ENCODE measurements at places on chromosomes 2 and 18.

DNA sequence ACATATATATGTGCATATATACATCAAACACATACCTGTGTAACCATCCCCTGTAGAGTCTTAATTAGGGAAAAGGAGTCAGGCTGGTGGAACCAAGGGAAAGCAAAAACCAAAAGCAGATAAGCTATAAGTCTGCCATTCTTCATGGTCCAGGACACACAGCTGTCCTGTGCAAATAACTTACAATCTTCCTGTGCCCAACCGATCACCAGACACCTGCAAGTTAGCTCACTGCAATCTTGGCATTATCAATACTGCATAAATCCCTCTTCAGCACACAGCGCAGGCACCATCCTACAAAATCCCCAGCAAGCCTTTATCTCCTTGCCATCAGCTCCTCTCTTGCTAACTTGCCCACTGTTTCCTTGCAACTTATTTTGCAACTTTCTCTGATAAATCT, 60.8 kb upstream of the DYNAP start:
- DNase-seq = no peak

GRCh38 chr2:23042216-23042906, 342.6 kb upstream of the KLHL29 start:
- DNase-seq = no peak

DNA sequence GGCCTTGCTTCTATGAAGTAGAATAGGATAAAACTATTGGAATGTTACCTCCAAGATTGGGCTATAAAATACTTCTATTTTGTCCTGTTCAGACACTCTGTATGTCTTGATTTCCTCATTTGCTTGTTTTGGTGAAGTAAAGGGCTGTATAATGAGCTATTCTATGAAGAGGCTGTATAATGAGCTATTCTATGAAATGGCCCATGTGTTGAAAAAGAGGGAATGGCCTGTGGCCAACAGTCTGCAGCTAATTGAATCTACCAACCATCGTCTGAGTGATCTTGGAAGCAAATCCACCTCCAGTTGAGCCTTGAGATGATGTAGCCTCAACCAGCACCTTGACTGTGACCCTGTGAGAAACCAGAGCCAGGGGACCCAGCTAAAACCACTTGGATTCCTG, 3.8 kb upstream of the SGPP2 start:
- DNase-seq = no peak

- no peak for DNase-seq
Observed at GRCh38 chr18:58408665-58409064, 220.2 kb downstream of the ALPK2 start.

DNA sequence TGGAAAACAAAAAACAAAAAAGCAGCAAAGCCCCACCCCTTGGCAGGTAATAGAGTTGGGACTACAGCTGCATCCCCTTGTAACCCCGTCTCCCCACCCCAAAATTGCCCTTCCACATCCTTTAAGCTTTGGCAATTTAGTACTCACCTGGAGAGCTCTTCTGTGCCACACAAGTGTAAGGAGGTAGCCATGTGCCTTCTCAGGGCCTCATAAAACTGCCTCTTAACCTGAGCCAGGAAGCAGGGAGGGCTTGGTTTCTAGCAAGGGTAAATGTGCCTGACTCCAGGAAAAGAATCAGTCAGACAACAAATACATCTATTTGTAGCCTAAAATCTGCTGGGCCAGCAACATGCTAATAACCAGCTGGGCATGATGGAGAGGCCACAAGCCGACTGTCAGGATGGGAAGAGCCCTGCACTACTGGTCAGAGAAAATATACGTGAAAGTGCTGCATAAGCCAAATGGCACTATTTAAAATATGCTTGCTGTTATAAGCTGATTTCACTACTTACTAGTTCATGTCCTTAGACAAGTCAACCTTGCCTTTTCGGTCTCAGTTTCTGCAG, 46.3 kb downstream of the NOP58 start:
- DNase-seq = no peak

- no peak for DNase-seq
Observed at GRCh38 chr2:233929352-233930022, 12.3 kb downstream of the TRPM8 start.

DNA sequence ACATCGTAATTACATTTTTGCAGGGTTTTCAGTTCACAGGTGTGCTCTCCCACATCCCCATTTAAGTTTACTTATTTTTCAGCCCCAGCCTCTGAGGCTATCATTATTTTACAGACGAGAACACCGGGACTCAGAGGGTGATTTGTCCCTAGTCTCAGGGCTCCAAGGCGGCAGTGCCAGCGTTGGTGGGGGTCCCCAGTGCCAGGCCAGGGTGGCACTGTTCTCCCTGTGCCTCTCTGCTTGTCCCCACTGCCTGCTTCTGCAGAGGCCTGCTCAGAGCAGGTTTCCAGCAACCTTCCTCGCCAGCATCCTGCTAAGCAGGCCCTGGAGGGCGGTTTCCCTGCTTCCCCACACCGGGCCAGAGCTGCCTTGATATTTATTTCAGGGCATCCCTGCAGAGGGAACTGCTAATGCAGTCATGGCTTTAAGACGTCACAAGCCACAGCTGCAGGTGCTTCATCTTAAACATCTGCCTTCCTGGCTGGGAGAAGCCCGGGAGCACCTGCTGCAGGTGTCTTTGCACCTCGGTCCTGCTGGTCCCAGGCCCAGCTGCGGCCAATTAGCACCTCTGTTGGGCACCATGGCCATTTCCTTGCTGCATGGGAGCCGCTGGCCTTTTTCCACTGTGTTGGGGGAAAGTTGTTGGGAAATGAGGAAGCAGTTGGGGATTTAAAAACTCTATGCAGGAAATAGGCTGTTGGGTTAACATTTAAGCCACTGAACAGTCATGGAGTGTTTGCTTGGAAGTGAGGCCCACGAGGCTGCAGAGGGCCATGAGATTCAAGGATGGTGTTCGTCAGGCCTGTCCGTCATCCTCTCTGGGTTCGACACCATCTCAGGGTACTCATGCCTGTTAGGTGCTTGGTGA, 22.8 kb downstream of the HPCAL1 start:
- no peak for DNase-seq

DNA sequence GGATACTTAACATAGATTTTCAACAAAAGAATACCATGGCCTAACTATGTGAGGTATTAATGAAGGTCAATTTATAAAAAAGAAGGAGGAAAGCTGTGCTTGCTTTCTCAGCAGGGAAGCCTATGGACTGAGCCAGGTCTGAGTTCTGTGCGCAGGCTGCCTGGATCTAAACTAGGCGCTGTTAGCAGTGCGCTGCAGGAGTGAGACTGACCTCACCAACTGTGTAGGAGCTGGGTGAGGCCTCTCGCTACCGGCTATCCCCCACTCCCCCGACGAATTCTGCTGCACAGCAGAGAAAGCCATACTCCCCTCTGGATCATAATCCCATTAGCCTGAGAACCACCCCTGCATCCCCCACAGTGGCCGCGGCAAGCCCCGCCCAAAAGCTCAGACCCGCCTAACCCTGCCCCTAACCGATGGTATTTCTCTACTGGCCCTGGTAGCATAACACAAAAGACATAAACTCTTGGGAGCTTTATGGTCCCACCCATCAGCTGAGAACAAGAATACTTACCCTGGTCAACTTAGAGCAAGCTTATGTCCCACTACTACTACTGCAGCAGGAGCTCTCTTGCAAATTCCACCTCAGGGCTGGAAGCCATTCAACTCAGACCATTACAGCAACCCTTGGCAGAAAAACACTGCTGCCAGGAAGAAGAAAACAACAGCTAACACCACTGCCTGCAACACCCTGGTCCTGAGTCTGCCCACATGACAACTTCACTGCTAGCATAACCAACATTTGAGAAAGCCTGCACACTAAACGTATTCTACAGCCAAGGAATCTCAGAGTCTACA, 28.0 kb downstream of the SULT1C2 start:
- DNase-seq = no peak

- DNase-seq = no peak
Observed at GRCh38 chr2:12795851-12796250, 79.1 kb downstream of the TRIB2 start.

DNA sequence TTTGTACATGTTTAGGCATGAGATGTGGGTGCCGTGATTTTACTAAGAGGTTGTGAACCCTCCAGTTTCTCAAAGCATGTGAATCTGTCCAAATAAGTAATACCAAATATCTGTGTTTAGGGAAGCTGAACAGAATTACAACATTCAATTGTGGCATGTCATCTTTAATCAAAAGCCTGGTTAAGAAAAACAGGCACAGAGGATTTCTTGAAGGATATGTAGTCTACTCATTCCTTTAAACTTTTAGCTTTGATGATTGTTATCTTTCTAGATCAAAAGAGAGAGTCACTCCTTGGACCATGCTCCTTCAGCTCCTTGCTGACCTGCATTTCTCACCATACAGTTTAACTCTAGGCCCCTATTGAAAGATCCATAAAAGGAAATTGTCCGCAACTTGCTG, 296.8 kb downstream of the STK39 start:
- no peak for DNase-seq

DNA sequence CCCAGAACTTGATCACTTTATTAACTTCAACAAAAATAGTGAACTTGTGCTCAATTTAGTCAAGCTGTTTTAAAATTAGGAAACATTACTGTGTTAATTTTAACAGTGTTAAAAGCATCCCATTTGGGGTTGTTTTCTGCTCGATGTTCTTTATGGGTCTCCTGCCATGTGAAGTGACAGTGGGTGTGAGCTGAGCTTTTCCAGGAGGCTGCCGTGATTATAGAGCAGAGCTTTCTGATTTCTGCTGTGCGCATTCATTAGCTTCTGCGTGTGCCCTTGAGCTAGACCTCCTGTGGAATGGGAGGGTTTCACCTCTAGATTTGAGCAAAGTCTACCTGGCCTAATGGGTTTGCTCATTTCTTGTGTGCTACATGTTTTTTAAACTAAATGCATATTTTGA, 121.5 kb downstream of the WDSUB1 start:
- DNase-seq = no peak

- no peak for DNase-seq
Observed at GRCh38 chr2:19708776-19709175, 193.0 kb downstream of the TTC32 start.

DNA sequence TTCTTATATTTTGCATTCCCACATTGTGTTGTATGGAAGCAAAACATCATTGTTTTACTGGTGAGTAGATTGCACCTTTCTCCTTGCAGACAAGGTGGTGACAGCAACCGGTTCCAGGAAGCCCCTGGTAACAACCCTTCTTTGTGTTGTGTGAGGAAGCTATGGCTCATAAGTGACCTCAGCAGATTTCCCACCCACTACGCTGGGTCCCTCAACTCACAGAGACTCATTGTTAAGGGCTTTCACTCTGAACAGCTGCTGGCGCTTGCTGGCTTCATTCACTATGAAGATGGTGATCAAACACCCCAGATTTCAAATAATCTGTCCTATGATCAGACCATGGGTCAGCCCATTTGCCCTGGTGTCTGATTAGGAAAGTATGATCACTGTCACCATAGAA, 53.4 kb downstream of the WIPF1 start:
- DNase-seq = no peak

DNA sequence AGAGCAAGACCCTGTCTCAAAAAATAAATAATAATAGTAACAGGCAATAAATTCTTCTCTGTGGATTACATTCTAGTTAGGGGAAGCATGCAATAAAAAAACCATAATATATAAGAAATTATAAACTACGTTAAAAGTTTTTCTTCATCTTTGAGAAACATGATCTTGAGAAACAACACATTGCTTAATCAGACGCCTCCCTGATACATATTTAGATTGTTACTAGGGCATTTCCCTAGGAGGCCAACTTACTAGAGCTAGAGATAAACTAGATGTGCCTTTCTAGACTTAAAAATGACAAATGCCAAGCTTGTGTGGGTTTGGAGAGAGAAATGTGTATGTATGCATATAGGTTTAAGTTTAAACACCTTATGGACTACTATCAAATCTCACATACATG, 76.3 kb upstream of the GALNT5 start:
- DNase-seq = no peak

DNA sequence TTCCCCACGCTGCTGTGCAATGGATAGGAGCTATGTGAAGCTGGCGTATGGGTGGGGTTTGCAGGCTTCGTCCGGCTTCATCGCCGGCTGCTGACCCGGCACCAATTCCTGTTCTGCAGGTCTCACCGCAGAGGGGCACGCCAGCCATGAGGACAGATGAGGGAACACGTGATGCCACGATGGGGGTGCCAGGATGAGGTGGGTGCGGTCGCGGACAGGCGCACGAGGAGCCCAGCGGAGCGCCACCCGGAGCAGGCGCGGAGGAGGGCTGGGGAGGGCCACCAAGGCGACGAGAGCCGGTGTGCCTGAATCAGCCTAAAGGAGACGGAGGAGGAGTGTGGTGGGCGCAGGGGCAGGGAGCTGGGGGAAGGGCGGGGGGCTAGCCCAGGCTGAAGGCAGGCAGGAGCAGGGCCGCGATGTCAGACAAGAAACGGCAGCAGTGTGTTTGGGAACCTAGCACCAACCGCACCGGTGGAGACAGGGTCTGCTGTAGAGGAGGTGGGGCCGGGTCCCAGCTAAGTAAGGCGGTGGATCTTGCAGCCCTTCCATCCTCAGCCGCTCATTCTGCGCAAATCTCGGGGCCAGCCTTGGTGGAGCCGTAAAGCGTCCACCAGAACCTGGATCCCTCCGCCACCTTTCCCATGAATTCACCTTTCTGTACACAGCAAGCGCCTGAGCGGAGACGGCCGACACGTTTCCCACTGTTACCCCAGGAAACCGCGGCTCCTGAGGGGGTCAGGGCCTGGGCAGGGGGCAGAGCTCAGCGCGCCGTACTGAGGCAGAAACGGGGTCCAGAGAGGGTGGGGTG, 17.0 kb upstream of the CD8A start:
- DNase-seq = no peak

DNA sequence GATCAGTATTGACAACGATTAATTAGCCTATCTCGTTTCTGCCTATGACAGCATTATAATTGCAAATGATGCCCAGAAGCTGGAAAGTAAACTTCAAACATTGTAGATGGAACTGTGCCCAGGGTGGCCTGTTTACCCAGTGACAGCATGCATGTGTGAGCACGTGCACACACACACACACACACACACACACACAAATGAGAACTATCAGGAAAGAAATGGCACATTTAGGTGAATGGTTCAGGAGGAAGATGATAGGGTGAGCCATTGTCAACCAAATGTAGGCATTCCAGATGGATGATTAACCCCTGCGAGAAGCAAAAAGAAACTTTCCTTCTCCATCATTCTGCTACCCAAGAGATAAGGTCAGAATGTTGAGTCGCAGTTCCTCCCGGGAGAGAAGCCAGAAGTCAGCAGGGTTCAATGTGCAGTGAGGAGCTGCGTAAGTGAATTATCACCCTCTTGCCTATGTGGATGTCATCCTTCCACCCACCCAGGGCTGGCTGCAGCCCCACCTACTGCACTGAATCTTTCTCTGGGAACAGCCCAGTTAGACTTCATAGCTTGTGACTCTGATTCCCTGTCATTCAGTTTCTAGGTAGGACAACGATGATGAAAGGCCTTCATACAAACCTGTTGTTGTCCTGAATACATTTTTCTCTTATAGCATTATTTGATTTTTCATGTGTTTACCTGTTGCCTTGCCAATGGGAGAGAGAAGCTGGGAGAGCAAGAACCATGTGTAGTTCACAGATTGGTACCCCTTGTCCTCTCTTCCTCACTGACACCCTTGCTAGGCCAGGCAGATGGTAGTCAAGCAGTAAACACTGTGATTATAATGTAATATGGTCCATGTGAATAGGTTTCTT, 3.5 kb upstream of the APOB start:
- DNase-seq = no peak

- DNase-seq = no peak
Observed at GRCh38 chr2:128314348-128315121, 4.1 kb downstream of the HS6ST1 start.
